ENCODE measurements at places on chromosomes 13 and 19. TPM values are rescaled to one million over a fixed set of nuclear protein-coding genes. Genes with fewer than 3 reads are reported as not detected.

Gene CCDC8
- total RNA-seq, result not detected

Gene CD22
- 4.0 TPM for total RNA-seq

Gene SPC24
- 38.8 TPM for total RNA-seq

- no peak for DNase-seq
- H3K27me3 ChIP-seq, result no peaks in the 10 kb centered on the region
- H3K4me1 ChIP-seq, result peaks cover 2% of the 10 kb centered on the region
- H3K27ac ChIP-seq, result no peak overlapping the region
Observed at GRCh38 chr19:6761053-6761676, 6.1 kb downstream of the SH2D3A start.

DNA sequence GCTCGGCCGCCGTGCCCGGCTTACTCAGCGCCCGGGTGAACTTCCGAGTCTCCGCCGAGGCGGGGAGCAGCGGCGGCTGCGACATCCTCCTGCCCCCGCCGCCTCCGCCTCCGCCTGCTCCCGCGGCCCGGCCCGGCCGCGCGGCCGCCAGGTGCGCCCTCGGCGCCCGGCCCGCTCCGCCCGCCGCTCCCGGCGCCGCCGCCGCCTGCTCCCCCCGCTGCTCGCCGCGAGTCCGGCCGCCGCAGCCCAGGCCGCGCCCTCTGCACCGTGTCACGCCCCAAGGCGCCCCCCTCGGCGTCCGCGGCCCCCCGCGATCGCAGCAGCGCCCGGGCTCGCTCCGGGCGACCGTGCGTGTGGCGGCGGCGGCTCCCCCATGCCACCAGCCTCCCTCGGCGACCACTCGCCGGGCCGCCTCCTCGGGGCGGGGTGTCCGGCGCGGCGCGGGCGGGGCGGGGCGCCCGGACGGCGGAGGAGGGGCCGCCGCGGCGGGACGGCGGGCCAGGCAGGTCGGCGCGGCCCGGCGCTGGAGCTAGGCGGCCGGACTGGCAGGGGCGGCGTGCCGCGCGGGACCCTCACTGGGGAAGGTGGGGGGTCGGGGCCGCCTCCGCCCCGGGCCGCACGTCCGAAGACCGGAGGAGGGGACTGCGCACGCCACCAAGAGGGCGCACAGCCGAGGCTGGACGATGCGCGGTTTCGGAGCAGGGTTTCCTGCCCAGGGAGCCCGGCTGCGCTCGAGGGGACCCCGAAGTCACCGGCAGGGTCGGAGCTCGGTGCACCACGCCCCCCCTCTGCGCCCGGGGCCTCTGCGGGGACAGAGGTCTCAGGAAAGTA, 108.6 kb upstream of the DOCK9 start:
- peak; percentile 69 for DNase-seq
- H3K4me1 ChIP-seq, result peaks cover 33% of the 10 kb centered on the region
- H3K27ac ChIP-seq, result no peak overlapping the region

DNA sequence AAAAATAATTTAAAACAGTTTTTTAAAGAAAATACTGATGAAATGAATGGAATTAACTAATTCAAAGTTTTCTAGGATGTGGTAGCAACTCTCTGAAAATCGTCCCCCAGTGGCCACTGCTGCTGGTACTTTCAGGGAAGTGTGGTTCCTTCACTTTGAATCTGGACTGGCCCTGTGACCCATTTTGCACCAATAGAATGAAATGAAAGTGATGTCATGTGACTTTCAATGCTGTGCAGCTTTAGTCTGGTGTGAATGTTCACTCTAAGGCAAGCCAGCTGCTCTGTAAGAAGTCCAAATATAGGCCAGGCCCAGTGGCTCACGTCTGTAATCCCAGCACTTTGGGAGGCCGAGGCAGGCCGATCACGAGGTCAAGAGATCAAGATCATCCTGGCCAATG, 26.4 kb upstream of the HNRNPA1L2 start:
- H3K27me3 ChIP-seq, result peaks cover 11% of the 10 kb centered on the region
- H3K4me3 ChIP-seq, result peak overlapping the region; percentile 77
- no peaks in the 10 kb centered on the region for H3K36me3 ChIP-seq
- no peak overlapping the region for H3K27ac ChIP-seq
- DNase-seq, result no peak

DNA sequence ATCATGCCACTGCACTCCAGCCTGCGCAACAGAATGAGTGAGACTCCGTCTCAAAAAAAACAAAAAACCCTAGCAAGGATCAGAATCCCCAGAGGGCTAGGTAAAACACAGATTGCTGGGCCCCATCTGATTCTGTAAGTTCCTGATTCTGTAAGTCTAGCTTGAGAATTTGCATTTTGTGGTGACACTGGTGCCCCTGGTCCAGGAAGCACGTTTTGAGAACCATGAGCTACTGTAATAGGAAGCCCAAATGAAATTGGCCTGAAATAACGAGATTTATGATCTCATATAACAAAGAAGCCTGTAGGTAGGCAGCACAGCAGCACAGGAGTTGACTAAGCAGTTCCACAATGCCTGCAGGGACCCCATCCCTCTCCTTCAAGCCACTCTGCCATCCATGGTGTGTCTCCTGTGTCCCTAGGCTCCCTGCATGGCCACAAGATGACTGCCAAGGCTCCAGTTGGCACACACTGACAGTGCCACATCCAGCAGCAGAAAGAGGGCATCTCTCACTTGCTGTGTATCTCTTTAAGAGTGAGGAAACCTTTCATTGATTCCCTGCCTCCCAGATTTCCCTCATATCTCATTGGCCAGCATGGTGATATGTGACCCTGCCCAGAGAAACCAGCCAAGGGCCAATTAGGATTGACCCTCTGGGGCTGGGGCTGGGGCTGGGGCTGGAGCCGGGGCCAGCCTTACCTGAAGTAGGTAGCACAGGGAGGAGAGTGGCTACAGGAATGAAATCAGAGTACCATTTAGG, 21.7 kb downstream of the SIPA1L3 start:
- H3K36me3 ChIP-seq, result no peaks in the 10 kb centered on the region
- no peak overlapping the region for H3K27ac ChIP-seq
- H3K27me3 ChIP-seq, result no peaks in the 10 kb centered on the region
- no peak for DNase-seq

Data from activated T-helper 2 cell treated with anti-CD3 and anti-CD28 coated beads, Interferon-gamma antibody, Interleukin-2, Interleukin-4, amounts not matched to agents 10 μg/mL and 5 μg/mL and 100 μg/mL, durations not matched to agents 14 hours and 24 hours and 36 hours (primary cell).